ENCODE measurements at places on chromosomes 4 and X. TPM values are rescaled to one million over a fixed set of nuclear protein-coding genes. Genes with fewer than 3 reads are reported as not detected.

GRCh38 chr4:32133141-32133540 is 1413.0 kb downstream of the PCDH7 start:
- DNase-seq: no peak

Gene ADGRG4
- total RNA-seq: not detected

DNA sequence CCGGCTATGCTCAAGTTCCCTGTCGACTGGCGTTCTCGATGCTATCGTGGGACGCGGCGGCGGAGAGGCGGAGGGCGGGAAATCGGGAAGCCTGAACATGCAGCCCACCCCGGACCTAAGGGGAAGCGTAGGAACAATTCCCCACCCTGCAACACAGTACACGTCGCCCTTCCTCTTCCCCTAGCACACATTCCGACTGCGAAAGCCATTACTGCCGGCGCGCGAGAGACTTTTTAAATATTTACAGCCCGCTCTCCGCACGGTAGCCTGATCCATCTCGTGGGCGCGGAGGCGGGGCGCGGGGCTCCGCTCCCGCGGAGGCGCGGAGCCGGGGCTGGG is 48.1 kb upstream of the BCOR start:
- DNase-seq: no peak

DNA sequence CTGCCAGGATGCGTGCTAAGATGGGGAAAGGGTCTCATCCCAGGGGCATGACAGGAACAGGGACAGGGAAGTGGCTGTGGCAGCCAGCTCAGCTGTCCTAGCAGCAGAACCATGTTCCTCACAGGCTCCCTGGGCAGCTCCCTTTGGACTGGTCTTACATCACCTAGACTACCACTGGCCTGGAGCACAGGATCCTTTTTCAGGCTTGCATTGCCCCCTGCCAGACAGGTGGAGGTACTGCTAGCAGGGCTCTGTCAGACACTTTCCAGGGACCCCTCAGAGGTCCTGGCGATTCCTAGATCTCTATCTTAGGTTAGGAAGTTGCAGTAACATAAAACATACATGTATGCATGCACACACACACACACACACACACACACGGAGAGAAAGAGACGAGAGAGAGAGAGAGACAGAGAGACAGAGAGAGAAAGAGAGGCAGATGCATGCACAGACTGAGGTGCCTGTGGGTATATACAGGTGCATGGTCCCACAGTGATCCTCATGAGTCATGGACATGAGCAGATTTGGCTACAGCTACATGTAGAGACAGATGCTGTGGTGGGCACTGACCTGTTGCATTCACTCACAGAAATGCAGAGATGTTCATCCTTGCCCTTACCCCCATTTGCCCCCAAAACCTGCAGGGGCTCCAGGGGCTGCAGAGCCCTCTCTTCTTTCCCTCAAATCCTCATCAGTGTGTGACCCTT is 63.6 kb downstream of the STARD8 start:
- DNase-seq: no peak

Gene MAGEB10
- total RNA-seq: not detected

GRCh38 chr4:87306056-87306455 is 16.6 kb downstream of the HSD17B13 start:
- no peak for DNase-seq

- DNase-seq: no peak
These were observed 102.6 kb upstream of the PDE5A start for GRCh38 chr4:119731146-119731742.

DNA sequence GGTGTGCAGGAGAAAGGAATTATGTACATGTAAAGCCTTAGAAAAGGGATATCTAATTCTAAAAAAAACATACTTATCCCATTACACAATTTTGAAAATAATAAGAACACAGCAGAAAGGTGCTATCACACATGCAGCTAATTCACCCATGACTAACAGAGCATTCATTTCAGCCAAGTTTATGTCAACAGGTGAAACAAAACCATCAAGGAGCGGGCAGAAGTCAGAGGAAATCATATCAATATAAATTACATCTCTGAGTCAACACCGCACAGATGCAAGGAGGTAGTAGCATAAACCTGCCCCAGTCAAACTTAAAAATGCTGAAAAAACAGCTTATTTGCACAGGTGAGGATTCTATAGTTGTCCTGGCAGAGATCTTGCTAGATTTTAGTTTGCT is 197.9 kb downstream of the PRDM5 start:
- no peak for DNase-seq

GRCh38 chrX:43141885-43142284 is 363.9 kb upstream of the PPP1R2C start:
- no peak for DNase-seq

Gene POLN
- 2.1 TPM for total RNA-seq

DNA sequence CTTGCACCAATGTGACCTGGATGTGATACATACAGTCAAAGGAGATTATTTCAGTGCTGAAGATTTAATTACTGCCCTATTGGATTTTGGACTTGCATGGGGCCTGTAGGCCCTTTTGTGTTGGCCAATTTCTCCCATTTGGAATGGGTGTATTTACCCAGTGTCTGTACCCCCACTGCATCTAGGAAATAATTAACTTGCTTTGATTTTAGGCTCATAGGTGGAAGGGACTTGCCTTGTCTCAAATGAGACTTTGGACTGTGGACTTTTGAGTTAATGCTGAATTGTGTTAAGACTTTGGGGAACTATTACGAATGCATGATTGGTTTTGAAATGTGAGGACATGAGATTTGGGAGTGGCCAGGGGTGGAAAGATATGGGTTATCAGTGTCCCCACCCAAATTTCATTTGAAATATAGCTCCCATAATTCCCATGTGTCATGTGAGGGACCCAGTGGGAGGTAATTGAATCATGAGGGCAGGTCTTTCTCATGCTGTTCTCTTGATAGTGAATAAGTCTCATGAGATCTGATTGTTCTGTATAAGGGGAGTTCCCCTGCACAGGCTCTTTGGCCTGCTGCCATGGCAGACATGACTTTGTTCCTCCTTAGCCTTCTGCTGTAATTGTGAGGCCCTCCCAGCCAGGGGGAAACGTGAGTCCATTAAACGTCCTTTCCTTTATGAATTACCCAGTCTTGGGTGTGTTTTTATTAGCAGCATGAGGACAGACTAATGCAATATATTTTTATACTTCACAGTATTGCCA is 362.2 kb upstream of the SPANXN4 start:
- no peak for DNase-seq

DNA sequence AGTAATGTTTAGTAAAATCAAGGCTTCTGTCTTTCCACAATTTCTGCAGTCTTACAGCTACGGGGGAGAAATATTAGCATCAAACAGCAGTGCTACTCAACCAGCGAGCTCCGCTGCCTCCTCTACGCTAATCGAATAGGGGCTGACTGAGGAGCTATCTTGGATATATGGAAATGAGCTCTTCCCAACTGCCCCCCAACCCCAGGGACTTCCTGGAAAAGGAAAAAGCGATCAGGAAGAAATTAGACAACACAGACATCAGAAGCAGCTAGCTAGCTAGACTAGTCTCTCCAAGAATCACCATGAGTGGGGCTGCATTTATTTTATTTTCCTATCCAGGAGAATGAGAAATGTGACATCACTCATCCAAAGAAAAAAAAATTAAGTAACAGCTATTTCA is 7.6 kb downstream of the NKX6-1 start:
- no peak for DNase-seq

Gene DEFB131A
- not detected for total RNA-seq

All from activated T-helper 1 cell treated with anti-CD3 and anti-CD28 coated beads, Interleukin-12 subunit alpha, Interleukin-12 subunit beta, Interleukin-2, Interleukin-4 antibody, amounts not matched to agents 30 ng/mL and 10 ng/mL and 1 ng/mL, durations not matched to agents 14 hours and 24 hours and 36 hours (primary cell).